Activated CD4-positive, alpha-beta T cell treated with anti-CD3 and anti-CD28 coated beads, Interleukin-2, Interleukin-6, amounts not matched to agents 100 ng/mL and 50 ng/mL, durations not matched to agents 16 hours and 8 hours (primary cell): ENCODE measurements at places on chromosomes 7 and 10.

DNA sequence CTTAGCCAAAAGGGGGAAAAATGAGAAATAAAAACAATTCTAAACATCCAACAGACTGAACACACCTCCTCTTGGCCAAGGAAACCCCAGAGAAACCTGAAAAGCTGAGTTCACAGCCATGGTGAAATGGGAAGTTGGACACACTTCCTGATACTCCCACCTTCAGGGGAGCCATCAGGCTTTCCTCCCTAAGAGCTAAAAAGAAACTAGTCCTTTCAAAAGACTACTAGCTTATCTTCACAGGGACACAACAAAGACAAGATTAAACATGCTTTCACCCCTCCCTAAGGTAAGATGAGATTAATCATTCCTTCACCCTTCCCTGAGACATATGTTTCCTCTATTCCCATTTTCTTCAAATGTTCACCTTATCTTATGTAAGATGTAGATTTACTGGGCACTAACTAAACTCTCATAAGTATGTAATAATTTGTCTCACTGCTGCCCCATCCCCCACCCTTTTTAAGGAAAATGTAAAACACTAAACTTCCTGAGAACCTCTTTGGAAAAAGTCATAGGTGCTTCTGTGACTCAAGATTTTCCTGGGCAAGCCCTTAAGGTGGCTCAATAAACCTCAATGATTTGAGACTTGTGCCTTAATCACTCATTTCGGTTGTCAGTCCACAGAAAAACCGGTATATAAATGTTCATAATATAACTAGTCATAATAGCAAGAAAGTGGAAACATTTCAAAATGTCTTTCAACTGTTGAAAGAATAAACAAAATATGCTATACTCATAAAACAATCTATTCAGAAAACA, 40.5 kb downstream of the HTR7 start:
- no peak for DNase-seq

DNA sequence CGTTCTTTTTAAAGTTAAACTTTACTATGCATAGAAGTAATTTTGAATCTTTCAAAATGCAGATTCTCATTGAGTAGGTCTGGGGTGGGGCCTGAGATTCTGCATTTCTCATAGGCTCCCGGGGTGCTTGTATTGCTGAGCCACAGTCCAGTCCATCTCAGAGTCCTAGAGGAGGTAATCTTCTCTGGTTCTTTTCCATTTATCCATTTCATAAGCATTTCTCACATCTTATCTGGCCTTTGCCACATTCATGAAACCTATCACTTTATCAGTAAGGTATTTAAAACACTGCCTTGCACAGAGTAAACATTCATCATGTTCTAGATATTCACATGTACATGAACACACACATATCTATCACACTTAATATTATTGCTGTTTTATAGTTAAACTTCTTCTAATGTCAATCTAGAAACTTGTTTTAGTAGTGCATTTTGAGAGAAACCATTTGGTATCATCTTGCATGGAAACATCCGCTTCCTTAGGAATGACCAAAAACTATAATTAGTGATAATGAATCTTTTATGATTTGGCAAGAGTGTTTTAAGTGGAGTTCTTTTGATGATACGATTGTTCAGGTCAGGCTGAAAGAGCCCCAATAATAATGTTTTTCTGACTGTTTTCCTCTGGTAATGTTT, 12.0 kb downstream of the GNAI1 start:
- DNase-seq: no peak

- DNase-seq: no peak
Observed at GRCh38 chr10:25522294-25522693, 347.5 kb downstream of the GPR158 start.

DNA sequence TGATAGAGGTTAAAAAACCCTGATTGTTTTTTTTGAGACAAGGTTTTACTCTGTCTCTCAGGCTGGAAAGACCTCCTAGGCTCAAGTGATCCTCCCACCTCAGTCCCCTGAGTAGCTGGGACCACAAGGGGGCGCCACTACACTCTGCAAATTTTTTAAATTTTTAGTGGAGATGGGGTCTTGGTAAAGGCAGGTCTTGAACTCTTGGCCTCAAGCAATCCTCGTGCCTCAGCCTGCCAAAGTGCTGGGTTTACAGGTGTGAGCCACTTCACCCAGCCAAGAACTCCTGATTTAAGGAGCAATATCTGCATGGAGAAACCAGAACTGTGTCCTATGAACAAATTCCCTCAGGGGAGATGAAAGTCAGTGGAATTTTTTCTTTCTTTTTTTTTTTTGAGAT, 7.3 kb upstream of the KLHDC10 start:
- peak; percentile 74 for DNase-seq

DNA sequence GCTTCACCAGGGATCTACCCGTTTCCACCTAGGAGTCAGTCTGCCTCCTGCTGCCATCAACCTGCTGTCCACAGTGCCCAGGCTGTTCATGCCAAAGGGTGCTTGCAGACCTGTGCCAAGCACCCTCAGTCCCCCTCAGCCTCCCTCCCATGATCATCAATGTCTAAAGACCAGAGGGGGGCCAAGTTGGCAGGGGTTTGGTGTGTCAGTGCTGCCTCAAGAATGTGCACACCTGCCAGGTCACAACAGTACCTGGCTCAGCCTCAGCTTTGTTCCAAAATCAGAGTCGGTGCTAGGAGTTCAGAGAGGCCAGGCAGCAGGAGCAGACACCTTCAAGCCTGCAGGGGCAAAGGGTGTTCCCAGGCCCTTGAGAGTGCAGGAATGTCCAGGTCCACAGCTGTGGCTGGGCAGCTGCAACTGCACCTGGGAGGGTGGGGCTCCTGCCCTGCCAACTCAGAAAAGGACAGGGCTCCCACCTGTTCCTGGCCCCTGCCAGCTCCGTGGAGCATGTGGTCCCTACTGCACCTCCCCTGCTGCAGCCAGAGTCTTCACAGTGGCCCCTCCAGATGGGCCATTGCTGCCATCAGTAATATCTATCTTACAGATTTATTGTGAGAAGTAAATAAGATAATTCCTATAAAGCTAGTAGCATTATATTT, 219.5 kb downstream of the POLR1F start:
- no peak for DNase-seq

- no peak for DNase-seq
Observed at GRCh38 chr10:51301644-51302043, 227.4 kb downstream of the PRKG1 start.

- no peak for DNase-seq
Observed at GRCh38 chr10:5344746-5345145, 20.0 kb upstream of the UCN3 start.

DNA sequence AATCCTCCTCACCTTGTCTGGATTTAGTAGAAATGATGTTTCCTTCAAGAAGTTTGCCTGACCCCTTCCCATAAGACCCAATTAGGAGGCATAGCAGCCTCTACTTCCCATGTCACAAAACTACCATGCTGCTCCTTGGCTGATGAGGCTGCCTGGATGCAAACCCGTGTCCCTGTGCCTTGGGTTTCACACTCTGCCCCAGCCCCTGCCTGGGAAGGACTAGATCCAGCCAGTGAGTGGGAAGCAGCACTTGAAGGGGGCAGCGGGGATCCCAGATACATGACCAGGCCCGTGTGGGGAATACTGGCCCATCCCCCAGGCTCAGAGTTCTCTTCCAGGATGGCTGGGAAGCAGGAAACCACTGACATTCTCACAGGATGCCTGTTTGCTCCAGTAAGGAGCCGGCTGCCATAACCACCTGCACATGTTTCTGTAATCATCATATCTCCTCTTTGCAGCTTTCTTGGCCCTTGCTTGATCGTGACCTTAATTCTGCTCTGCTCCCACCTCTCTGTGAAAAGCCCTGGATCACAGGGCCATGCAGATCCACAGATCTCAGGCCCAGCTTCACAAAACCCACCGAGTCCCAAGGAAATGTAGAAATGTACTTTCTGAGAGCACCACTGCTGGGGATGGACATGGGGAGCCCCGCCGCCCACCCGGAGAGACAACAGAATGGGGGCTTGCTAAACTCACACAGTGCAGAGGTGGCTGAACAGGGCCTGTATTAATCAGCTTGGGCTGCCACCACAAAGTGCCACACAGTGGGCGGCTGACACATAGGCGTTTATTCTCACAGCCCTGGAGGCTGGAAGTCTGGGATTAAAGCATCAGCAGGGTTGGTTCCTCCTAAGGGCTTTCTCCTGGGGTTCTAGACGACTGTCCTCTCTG, 287.8 kb upstream of the IGFBP3 start:
- DNase-seq: no peak

GRCh38 chr10:24858288-24859270, 93.8 kb downstream of the PRTFDC1 start:
- DNase-seq: no peak

DNA sequence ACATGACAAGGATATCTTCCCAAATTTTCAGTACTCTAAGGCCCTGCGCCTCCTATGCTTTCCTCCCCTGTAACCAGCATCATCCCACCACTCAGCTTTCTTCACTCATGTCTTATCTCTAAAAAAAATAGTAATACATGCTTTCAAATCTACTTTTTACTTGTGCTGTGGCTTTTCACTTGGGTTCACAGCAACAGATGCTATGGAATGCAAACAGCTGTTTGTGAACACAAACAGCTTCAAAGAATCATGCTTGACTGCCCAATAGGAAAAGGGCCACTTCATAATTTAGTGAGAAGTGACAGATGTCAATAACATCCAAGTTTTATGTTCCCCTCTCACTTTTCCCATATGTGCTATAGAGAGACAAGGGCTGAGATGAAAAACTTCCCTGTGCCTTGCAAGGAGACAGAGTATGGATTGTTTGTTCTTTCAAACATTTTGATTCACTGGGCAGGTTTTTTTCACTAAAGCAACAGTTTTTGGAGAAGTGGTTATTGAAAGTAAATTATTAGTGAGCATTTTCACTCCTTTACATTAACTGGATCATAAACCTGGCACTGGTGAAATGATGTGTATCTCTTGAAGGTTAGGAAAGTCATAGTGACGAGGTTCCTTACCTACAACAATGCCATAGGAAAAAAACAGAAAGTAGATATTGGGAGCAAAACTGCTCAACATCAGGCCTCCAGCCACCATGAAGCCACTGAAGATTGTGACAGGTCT, 37.3 kb downstream of the SLC16A9 start:
- no peak for DNase-seq

- no peak for DNase-seq
Observed at GRCh38 chr7:118759921-118760320, 535.4 kb downstream of the ANKRD7 start.

DNA sequence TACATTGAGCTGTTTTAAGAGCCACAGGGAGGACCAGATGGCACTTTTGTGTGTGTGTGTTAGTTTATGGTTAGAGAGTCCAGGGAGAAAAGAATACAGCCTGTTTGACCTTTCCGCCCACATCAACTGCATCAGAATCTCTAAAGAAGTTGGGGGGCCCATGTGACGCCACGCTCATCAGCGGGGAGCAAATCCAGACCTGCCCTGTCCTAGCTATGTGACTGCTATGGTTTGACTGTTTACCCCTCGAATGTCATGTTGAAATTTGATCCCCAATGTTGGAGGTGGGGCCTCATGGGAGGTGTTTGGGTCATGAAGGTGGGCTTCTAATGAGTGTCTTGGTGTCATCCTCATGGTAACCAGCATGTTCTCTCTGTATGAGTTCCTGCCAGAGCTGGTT, 128.0 kb downstream of the ADRA2A start:
- DNase-seq: no peak

GRCh38 chr7:114934086-114934485, 12.2 kb downstream of the MDFIC start:
- DNase-seq: no peak

DNA sequence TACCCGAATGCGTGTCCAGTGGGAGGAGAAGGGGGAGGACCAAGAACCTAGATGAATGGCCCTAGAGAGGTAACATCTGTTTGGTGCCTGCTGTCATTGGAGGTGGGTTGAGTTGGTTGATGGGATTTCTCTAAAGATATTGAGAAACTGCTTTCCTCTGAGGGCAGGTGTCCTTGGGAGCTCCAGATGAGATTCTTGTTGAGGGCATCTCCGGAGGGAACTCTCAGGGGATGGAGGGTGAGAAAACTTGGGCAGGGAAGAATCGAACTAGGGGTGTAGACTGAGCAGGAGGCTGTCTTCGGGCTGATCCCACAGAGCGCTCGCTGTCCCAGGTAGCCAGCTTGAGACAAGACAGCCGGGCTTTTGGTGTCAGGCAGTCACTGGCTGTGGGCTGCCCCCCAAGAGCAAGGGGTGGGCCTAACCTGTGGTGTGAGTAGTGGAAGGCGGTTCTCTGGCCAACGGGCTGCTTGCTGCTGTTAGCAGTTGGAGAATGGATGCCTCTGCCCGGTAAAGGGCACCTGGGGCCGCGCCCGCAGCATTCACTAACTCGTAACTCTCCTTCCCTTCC, 3.7 kb downstream of the IRF5 start:
- no peak for DNase-seq

DNA sequence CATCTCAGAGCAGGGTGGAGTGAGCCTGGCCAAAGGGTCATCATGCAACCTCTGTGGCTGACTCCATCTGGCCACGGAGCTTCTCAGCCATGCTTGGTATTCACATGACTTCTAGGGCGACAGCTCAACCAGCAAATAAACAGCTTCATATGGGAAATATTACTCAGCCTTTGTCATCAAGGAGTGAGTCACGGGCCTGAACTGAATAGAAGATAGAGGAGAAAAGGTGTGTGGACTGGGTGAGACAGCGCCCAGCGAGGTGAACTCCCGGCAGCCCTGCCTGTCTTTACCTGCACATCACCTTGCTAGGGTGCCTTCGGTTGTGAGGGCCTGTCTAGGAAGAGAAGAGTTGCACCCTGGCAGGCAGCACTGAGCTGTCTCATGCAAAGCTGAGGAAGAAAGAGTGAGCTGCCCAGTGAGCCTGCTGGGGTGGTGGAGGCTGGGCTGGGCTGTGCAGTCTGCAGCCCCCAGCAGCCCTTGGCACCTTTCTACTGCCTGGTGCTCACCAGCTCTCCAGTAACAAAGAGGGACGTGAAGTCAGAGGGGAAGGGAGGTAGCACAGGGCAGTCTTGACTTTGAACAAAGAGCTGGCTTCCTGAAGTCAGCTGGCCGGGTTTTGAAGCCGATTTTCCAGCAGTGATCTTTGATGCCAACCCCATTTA, 114.2 kb downstream of the EGFR start:
- peak; percentile 82 for DNase-seq

- DNase-seq: no peak
Observed at GRCh38 chr10:92702301-92702916, 12.7 kb downstream of the HHEX start.

DNA sequence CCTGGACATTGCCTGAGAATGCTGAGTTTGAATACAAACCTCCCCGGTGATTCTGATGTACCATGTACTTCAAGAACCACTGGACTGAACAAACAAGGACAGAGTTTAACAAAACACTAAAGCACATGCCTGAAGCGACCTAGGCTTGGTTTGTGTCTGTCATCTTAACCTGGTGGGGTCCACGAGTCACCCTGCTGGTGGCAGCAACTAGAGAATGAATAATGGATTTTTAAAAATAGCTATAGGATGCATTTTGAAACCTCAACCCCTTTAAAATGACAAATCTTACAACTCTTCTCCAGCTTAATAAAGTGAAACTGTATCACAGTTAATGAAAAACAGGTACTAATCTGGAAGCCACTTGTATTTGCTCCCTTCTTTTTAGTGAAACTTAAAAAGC, 25.2 kb downstream of the CDHR3 start:
- no peak for DNase-seq

GRCh38 chr10:32073659-32074058, 17.4 kb upstream of the KIF5B start:
- no peak for DNase-seq

- no peak for DNase-seq
Observed at GRCh38 chr7:98024075-98024474, 34.1 kb upstream of the OCM2 start.

- DNase-seq: no peak
Observed at GRCh38 chr10:63229161-63229560, 96.0 kb downstream of the NRBF2 start.
